ENCODE measurements at places on chromosomes 6 and 20. TPM values are rescaled to one million over a fixed set of nuclear protein-coding genes. Genes with fewer than 3 reads are reported as not detected.

GRCh38 chr6:39558079-39558478 is 167.1 kb downstream of the KIF6 start:
- H3K27ac ChIP-seq: no peak overlapping the region
- no peaks in the 10 kb centered on the region for H3K4me1 ChIP-seq
- DNase-seq: no peak
- no peaks in the 10 kb centered on the region for H3K36me3 ChIP-seq
- H3K27me3 ChIP-seq: no peaks in the 10 kb centered on the region

DNA sequence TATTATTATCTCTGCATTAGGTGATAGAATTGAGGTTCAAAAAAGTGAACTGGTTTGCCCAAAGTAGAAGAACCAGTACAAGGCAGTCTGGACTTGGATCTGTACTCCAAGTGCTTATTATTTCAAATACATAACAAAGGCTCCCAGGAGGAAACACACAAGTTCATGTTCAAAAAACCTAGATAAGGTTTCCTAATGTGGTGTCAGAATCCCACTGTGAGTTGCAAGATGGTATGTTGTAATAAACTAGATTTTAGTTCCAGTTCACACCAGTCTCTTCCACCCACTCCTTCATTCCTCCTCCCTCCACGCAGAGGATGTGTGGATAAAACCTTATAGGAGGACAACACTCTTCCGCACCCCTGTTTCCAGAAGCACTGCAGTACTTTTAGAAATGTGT is 42.8 kb downstream of the KIAA0319 start:
- no peaks in the 10 kb centered on the region for H3K36me3 ChIP-seq
- no peak overlapping the region for H3K27ac ChIP-seq
- H3K27me3 ChIP-seq: no peaks in the 10 kb centered on the region
- H3K4me3 ChIP-seq: no peak overlapping the region

DNA sequence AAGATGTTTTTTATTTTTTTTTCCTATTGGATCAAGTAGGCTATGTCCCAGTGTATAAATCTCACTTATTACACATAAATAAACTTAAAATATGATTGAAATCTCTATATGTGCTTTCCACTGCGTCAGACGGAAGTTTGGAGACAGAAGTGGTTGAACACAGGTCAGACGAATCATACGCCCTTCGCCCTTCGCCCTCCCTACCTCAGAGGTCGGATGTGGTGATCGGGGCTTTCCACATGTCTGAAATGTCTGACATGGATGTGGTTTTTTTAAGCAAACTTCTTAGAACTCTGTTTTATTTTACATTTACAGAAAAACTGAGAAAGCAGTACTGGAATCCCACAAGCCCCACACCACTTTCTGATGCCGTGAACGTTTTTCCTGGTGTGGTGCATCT is 344.4 kb downstream of the THBS2 start:
- no peak for DNase-seq
- H3K27me3 ChIP-seq: no peaks in the 10 kb centered on the region
- no peak overlapping the region for H3K27ac ChIP-seq
- H3K36me3 ChIP-seq: no peaks in the 10 kb centered on the region

Gene CLPSL2
- polyA plus RNA-seq: not detected

- no peaks in the 10 kb centered on the region for H3K27me3 ChIP-seq
- H3K4me1 ChIP-seq: peaks cover 28% of the 10 kb centered on the region
- no peak for DNase-seq
- no peak overlapping the region for H3K27ac ChIP-seq
- H3K36me3 ChIP-seq: peaks cover 3% of the 10 kb centered on the region
These were observed 104.8 kb downstream of the ATXN1 start for GRCh38 chr6:16656451-16656850.

GRCh38 chr6:161922631-161923119 is 648.8 kb upstream of the AGPAT4 start:
- DNase-seq: peak; percentile 63
- H3K36me3 ChIP-seq: no peaks in the 10 kb centered on the region

Gene FRK
- 1.0 TPM for polyA plus RNA-seq

Gene CASS4
- not detected for polyA plus RNA-seq

DNA sequence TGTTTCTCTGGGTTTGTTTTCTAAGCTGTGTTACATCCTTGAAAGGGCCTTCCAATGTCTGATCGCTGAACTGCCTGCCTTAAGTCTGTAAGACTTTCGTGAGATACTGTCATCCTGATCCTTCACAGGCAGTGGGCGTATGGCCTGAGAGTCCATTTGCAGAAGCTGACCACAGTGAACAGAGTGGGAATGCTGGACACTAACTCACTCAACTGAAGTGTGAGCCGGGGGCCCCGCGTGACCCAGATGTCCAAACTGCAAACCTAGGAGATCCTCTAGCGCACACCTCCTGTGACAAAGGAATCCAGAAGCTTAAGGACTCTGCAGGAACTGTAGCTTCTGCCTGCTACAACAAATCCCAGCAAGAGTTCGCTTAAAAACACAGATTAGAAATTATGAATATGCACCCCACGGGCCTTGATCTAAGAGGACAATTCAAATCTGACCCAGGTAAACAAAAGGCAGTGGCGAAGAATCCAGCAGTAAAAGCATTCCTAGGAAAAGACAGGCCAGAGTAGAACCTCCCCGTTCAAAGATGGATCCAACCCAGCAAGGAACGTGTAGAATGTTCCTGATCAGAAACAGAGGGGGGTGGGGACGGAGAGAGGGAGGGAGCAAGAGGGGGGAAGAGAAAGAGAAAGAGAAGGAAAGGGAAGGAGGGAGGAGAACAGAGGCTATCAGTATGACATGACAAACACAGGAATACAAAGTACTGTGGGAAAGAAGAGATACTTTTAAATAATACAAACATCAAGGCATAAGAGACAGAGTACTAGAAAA is 135.0 kb upstream of the AFDN start:
- H3K27me3 ChIP-seq: no peaks in the 10 kb centered on the region
- no peaks in the 10 kb centered on the region for H3K36me3 ChIP-seq
- no peak for DNase-seq
- peaks cover 16% of the 10 kb centered on the region for H3K4me1 ChIP-seq
- no peak overlapping the region for H3K27ac ChIP-seq

DNA sequence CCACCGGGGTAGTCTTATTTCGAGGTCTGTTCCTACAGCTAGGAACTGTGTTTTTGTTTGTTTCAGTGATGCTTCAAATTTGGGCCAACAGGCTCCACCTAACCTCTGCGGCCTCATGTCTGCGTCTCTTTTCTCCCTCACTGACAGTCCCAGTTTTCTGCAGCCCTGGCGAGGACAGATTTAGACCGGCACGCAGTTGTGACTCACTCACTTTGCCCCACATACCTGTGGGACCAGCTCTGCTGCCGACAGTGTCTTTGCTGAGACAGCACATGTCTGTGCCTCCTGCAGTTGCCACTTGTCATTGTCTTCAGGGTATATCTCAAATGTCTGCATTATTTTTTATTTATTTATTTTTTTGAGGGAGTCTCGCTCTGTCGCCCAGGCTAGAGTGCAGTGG is 29.2 kb downstream of the OSBPL2 start:
- no peaks in the 10 kb centered on the region for H3K4me1 ChIP-seq
- no peak overlapping the region for H3K27ac ChIP-seq
- H3K27me3 ChIP-seq: no peaks in the 10 kb centered on the region
- no peak overlapping the region for H3K4me3 ChIP-seq
- DNase-seq: no peak

All from cardiac muscle cell (in vitro differentiated cells and primary cell).